ENCODE measurements at places on chromosomes 2 and 18.
A peak's percentile ranks its signal among the peaks of the same experiment; 100 is the strongest.

- DNase-seq = no peak
Measured at GRCh38 chr2:145085612-145086011, 565.7 kb upstream of the ZEB2 start.

- no peak for DNase-seq
Measured at GRCh38 chr18:61541673-61542072, 208.4 kb downstream of the CDH20 start.

DNA sequence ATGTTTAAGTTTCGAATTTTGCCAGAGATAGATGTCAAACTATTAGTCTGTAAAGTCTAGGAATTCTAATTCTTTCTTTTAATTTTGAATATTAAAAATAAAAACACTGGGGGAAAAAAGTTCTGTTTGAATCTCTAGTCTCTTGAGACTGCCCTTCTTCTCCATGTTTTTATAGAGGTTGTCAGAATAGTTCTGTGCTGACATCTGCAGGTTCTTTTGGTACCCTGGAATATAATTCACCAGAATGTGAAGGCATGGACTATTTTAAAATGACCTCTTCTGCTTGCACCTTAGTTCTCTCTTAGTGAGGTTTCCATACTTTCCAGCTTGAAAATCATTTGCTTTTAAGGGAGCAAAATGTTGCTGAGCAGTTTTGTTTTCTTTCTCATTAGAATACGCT lies 121.0 kb upstream of the MSTN start:
- no peak for DNase-seq

DNA sequence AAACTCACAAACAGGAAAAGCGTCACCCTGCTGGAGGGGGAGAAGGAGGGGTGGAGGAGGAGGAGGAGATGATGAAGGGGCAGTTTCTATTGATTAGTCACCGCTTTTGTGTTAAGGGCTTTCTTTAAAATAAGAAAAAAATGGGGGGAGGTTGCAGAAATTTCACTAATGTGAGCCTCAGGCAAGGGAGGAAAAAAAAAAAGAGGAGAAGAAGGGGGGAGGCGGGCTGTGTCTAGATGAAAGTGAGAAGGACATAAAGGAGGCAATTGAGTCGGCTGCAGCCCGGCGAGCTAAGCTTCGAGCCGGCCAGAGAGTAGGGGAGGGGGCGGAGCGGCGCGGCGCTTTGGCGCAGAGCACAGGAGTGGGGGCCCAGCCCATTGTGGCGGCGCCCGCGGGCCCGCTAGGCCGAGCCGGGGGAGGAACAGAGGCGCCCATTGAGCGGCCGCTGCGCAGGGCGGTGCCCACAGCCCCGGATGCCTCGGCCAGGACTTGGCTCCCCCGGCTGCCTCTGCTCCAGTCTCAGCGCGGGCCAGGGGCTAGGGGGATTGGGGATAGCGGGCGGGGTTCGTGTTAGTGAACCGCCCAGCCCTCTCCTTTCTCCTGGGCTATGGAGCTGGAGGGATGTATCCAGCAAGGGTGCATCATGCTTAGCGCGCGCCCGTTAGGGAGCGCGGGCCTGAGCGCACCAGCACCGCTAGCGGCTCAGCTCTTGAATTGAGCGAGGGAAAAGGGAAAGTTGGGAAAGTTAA lies 7.9 kb downstream of the PAX3 start:
- no peak for DNase-seq

DNA sequence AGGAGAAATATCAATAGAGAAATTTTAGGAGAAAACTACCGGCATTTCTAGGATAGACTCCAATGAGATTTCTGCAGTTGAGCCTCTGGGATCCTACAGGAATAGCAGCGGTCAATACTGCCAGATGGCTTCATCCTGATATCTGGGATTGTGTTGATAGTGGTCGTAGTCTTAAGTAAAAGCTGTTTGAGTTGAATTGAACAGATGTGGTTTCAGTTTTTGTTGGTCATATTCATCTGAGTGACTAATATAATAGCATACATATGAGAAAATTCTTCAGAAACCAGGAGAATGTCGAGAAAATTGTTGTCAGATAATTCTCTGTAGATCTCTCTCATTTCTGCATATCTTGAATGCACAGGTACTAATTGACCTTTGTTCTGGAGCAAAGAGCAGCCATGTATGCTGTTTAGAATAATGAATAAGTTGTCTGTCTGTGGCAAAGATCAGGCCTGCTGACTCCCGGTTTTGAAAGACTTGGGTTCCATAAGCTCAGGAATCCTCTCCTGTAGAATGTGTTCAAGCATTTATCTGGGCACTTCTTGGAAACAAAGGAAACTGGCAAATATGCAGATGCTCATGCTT lies 288.1 kb downstream of the TMX3 start:
- no peak for DNase-seq

DNA sequence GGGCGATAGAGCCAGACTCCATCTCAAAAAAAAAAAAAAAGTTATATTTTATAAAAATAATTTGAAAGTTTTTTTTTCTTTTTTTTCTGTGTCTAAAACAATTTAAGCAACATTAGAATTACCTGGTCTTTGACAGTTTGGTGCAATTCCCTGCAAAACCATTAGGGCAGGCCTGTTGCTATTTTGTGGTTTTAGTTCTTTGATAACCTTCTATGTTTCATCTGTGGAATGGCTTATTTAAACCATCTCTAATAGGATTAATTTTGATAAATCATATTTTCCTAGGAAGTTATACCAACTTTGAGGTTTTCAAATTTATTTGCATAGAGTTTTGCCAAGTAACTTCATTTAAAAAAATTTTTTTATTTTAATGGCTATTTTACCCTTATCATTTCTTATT lies 141.2 kb upstream of the TWIST2 start:
- DNase-seq = no peak

- no peak for DNase-seq
Measured at GRCh38 chr18:36667811-36668210, 161.0 kb downstream of the TPGS2 start.

GRCh38 chr2:55500025-55500424 lies 19.5 kb upstream of the CFAP36 start:
- DNase-seq = no peak

- DNase-seq = peak; percentile 69
Measured at GRCh38 chr2:85468704-85469349, 50.3 kb downstream of the SH2D6 start.
